ENCODE measurements at places on chromosomes 4 and X.

- DNase-seq: no peak
These were observed 78.8 kb downstream of the HADH start for GRCh38 chr4:108068442-108068841.

- DNase-seq: no peak
These were observed 174.9 kb upstream of the MXRA5 start for GRCh38 chrX:3521396-3521795.

GRCh38 chr4:38889143-38889542 lies 21.5 kb downstream of the FAM114A1 start:
- no peak for DNase-seq

DNA sequence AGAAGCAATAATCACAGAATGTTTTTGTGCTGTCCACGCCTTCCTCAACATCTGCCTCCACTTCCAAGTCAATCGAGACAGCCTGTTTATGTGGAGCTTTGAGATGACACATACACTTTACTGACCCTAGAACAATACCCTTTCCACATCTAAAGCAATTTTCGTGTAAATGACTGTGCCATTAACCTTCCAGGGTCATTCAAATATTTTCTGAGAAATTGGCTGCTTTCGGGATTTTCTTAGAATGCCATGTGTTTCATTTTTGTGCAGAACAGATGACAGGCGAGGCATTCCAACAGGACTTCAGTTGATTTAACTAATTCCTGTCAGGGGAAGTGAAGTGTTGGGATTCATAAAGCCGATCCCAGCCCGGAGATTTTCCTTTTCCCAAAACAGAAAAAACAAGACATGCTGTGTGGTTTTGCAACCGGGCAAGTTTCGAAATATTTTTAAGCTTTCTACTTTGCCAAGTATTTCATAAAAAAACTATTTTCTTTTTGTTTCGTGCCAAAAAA lies 73.9 kb downstream of the SORBS2 start:
- no peak for DNase-seq

- no peak for DNase-seq
These were observed 38.0 kb upstream of the COX7B2 start for GRCh38 chr4:46946919-46947536.

DNA sequence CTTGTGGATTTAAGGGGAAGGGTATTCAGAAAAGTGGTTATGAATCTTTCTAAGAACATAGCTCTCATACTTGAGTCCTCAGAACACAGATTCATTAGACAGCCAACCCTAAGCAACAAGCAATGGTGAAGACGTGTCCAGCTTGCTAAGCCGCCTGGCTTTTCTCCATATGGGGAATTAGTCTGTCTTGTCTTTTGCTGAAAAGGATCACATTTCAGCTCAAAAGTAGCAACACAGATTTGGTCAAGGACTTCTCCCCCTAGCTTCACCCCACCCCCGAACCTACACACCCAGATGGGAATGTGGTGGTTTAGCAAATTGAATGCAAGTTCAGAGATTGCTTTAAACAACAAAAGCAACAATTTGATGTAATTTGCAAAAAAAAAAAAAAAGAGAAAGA lies 103.3 kb upstream of the RASGEF1B start:
- DNase-seq: no peak

- DNase-seq: no peak
These were observed 4.0 kb upstream of the HSPA4L start for GRCh38 chr4:127778102-127778501.

DNA sequence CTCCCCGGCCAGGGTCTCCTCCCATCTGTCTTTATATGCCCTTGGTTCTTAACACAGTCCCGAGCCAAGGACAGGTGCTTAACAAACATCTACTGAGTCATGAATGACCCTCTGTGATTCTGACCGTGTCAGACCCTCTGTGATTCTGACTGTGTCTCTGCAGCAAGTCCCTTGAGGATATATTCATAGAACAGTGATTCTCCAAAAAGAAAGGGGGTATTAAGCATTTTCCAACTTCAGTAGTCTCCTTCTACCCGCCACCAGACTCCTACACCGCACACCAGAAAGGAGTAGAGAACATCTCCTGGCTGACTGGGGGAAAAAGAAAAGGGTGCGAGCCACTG lies 13.6 kb downstream of the ACSL1 start:
- DNase-seq: no peak

DNA sequence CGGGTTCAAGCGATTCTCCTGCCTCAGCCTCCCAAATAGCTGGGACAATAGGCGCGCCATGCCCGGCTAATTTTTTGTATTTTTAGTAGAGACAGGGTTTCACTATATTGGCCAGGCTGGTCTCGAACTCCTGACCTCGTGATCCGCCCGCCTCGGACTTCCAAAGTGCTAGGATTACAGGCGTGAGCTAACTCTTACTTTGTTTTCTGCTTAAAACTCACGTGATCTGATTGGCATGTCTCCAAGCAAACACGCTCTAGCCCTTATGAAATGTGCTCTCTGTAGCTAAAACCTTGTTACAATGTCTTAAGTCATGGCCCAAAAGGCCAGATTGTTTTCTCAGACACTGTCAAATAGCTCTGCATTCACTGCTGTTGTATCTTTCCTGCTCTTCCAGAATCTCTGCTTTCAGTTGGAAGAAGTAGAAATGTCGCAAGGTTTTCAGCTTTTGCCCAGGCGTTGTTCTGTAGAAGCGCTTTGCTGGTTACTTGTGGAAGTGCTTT lies 39.7 kb upstream of the OGT start:
- DNase-seq: no peak

DNA sequence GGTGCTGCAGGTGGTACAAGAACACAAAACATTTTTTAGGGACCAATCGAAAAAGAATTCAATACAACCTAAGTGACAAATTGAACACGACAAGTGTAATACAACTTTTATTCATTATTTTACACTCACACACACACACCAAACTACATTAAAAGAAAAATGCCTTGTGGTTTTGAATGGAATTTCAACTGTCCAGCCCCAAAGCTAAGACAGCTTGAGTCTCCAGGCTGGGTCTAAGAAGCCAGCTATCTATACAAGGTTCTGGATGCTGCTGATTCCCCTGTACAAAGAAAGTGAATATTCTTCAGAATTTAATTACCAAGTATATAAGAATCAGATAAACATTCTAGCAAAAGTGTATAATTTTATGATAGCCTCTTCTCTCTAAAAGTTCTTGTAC lies 118.2 kb downstream of the PPP3CA start:
- DNase-seq: no peak

DNA sequence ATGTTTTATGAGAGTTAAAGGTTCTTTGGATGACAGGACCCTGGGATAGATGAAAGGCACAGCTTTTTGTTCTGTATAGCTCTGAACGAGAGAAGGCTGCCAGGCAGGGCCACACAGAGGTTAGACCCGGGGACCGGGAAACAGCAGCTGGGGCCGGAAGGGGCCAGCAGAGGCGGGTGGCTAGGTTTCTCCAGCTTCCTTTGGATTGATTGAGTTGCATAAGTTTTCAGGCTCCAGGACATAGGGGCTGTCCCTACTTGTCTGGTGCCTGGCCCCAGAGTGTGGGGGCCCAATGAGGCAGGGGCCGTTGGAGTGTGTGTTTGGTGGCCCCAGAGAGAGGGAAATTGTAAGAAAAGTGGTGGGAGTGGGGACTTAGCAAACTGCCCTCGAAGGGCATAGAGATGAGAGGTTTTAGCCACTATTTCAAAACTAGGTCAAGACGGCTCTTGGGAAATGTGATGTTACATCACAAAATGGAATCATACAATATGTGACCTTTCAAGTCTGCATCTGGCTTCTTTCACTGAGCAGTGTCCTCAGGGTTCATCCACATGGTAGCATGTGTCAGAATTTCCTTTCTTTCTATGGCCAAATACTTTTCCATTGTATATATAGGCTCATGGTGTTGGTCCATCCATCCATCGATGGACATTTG lies 3.7 kb downstream of the ZFP92 start:
- DNase-seq: no peak

DNA sequence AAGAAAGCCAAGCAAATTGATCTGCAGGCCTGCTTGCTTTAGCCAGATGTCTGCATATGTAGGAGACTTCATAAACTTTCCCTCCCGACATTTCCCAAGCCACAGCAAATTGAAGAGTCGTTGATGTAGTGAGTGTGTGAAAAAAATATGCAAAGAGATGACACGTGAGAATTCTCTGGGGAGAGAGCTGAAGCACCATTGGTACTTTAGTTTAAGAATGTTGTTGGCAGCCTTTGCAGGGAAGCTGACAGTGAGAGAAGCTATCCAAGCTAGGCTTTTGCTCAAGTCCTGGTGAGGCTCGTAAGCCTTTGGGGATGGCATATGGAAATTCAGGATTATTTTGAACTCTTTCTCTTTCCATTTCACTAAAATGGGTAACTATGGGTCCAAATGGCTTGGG lies 87.5 kb downstream of the GLRA2 start:
- no peak for DNase-seq

- no peak for DNase-seq
These were observed 11.5 kb downstream of the HNRNPH2 start for GRCh38 chrX:101419489-101419888.

GRCh38 chr4:154364066-154364845 lies 127.3 kb downstream of the DCHS2 start:
- DNase-seq: no peak

DNA sequence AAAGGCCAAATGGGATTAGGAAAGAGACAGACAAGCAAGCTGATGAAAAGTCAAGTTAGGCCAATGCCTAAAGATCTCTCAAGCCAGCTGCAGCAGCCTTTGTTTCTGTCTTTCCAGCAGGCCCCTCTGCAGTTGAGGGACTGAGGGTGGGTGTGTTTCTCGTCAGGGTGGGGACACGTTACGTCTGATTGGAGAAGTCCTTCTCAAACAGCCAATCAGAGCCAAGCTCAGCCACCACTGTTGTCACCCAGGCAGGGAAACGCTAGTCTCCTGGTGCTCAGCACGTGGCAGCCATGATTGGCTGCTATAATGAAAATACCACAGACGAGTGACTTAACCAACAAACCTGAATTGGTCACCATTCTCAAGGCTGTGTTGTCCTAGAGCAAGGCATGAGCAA lies 177.1 kb upstream of the LCORL start:
- no peak for DNase-seq

GRCh38 chr4:114866901-114867670 lies 246.3 kb downstream of the NDST4 start:
- no peak for DNase-seq

DNA sequence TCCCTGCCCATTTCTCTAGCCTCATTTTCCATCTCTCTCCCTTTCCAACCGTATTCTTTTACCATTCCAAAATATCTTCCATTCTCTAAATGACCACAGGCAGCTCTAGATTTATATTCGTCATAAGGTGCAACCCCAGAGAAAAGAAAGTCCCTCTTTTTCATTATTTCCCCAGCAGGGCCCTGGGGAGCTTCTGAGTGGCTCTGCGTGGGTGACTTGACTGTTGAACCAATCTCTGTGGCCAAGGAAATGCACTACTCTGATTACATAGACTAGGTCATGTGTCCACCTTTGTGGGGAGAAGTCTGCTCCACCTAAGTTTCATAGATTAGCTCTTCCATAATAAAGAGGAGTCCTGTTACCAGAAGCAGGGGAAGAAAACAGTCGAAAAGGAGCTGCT lies 51.4 kb downstream of the ATOH1 start:
- no peak for DNase-seq

- DNase-seq: no peak
These were observed 72.2 kb upstream of the RBPJ start for GRCh38 chr4:26248647-26249046.

DNA sequence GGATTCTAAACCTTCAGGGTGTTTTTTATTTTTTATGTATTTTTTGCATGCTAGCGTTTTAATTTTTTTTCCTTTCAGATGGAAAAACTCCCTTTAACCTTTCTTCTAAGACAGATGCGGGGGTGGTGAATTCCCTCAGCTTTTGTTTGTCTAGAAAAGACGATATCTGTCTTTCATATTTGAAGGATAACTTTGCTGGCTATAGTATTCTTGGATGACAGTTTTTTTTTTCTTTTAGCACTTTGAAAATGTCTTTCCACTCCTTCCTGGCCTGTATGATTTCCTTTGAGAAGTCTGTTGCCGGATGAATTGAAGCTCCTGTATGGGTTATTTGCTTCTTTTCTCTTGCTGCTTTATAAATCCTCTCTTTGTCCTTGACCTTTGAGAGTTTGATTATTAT lies 26.6 kb downstream of the PSAPL1 start:
- no peak for DNase-seq

DNA sequence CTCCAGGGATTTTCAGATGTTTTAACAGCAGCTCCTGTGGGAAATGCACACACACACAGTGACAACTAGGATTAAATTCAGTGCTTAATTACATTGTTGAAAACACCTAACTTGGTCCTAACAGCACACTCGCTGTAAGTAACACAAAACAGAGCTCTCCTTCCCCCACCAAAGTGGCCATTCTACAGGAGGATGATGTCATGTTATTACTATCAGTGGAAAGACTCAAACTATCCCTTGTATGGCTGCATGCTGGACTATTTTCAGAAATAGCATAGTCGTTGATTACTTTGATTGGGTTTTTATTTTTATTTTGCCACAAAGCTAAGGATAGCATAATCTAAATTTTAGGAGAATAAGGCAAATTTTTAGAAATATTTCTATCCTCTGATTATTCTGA lies 406.3 kb downstream of the SPRY1 start:
- DNase-seq: no peak

DNA sequence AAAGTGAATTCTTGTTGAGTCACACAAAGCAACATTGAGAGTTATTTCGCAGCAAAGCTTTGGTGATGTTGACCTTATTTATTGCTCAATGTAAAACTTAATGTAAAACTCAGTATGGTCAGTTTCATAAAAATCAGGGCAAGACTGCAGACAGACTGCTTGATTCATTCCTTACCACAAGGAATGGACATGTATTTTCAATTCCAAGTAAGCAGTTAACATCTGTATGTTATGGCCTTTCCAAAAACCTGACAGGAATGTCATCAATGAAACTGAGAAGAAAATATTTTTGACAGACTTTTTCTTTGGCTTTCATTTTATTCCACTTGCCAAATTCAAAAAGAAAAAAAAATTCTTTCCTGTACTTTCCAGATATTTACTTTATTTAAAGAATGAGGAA lies 488.3 kb downstream of the ANKRD50 start:
- no peak for DNase-seq

GRCh38 chrX:23989689-23990088 lies 37.3 kb downstream of the KLHL15 start:
- DNase-seq: no peak

DNA sequence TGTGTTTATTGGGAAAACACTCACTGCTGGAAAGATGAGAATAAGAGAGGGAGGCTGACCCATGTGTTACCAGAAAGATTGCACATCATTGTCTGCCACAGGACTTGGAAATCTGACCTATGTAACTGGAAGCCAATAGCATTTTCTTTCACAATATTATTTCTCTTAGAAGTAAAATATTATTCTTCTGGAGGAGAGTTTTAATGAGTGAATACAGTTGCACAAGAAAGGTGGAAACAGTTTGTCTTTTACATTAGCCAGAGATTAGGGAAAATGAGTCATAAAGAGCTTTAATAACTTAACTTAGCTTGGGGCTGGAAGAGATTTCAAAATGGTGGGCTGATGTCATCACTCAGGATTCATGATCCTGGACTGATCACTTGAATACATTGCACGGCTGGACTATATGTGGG lies 31.5 kb upstream of the LNX1 start:
- no peak for DNase-seq

- DNase-seq: no peak
These were observed 358.7 kb downstream of the IL15 start for GRCh38 chr4:141995056-141995455.

- no peak for DNase-seq
These were observed 572 bp downstream of the EXOSC9 start for GRCh38 chr4:121801715-121802075.

All from activated T-helper 1 cell treated with Interleukin-2 at 50 U/mL for 16 hours (primary cell).